ENCODE measurements at places on chromosomes 11 and 22.

- H3K27me3 ChIP-seq, result peaks cover 5% of the 10 kb centered on the region
- H3K27ac ChIP-seq, result no peak overlapping the region
- H3K4me1 ChIP-seq, result peaks cover 5% of the 10 kb centered on the region
Measured at GRCh38 chr11:47905358-47906059, 57.4 kb upstream of the NUP160 start.

DNA sequence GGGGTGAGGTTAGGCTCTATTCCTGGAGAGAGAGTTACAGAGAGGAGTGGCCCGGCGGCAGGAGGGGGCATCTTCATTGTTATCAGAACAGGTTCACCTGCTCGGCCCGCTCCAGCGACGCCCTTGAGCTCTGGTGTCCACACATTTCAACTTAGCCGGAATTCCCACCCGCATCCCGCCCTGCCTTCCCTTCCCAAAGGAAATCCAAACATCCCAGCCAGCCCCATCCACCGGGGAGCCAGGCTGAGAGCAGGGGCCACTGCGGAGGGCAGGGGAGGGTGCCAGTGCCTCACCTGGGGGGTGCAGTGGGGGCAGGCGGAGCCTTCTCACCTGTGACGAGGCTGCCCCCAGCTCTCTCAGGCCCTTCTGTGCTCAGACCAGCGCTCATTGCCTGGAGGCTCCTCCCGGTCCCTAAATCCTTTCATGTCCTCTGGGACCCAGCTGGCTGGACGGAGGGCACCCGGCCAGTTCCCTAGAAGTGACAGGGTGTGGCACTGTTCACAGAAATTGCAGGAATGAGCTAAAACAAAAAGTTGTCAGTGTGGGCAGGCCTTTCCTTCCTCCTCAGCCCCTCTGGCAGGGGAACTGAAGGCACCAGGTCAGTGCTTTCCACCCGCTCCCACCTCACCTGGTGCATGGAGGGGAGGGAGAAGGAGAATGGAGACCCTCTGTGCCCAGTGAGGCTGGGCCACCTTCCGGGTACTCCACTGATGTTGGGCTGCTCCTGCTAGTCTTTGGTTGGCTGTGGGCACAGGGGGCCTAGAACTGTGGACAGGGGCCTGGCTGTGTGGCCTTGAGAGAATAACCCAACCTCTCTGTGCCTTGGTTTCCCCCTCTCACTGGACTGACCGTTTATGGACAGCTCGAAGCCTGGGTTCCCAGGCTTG lies 2.2 kb upstream of the MRGPRG start:
- H3K4me3 ChIP-seq, result no peak overlapping the region
- H3K36me3 ChIP-seq, result no peaks in the 10 kb centered on the region
- no peak overlapping the region for H3K27ac ChIP-seq

GRCh38 chr11:117953024-117953671 lies 23.9 kb upstream of the TMPRSS13 start:
- H3K27ac ChIP-seq, result peak overlapping the region; percentile 70
- no peak for DNase-seq
- H3K36me3 ChIP-seq, result peaks cover 13% of the 10 kb centered on the region
- H3K27me3 ChIP-seq, result no peaks in the 10 kb centered on the region
- peaks cover 63% of the 10 kb centered on the region for H3K4me1 ChIP-seq

- H3K4me1 ChIP-seq, result no peaks in the 10 kb centered on the region
- no peaks in the 10 kb centered on the region for H3K36me3 ChIP-seq
- H3K4me3 ChIP-seq, result no peak overlapping the region
- H3K27me3 ChIP-seq, result no peaks in the 10 kb centered on the region
- DNase-seq, result no peak
Measured at GRCh38 chr11:22130462-22131053, 62.3 kb upstream of the ANO5 start.

- peaks cover 3% of the 10 kb centered on the region for H3K27me3 ChIP-seq
- H3K4me3 ChIP-seq, result no peak overlapping the region
- no peaks in the 10 kb centered on the region for H3K4me1 ChIP-seq
- H3K36me3 ChIP-seq, result no peaks in the 10 kb centered on the region
- DNase-seq, result no peak
Measured at GRCh38 chr11:105489446-105489845, 120.4 kb upstream of the GRIA4 start.

- no peaks in the 10 kb centered on the region for H3K36me3 ChIP-seq
- peaks cover 10% of the 10 kb centered on the region for H3K27me3 ChIP-seq
- no peak overlapping the region for H3K27ac ChIP-seq
- DNase-seq, result no peak
- H3K4me1 ChIP-seq, result no peaks in the 10 kb centered on the region
Measured at GRCh38 chr11:126543691-126544090, 188.2 kb downstream of the ST3GAL4 start.

GRCh38 chr22:27780161-27780575 lies 21.4 kb downstream of the MN1 start:
- no peaks in the 10 kb centered on the region for H3K36me3 ChIP-seq
- no peak overlapping the region for H3K4me3 ChIP-seq
- no peak for DNase-seq
- no peak overlapping the region for H3K27ac ChIP-seq

DNA sequence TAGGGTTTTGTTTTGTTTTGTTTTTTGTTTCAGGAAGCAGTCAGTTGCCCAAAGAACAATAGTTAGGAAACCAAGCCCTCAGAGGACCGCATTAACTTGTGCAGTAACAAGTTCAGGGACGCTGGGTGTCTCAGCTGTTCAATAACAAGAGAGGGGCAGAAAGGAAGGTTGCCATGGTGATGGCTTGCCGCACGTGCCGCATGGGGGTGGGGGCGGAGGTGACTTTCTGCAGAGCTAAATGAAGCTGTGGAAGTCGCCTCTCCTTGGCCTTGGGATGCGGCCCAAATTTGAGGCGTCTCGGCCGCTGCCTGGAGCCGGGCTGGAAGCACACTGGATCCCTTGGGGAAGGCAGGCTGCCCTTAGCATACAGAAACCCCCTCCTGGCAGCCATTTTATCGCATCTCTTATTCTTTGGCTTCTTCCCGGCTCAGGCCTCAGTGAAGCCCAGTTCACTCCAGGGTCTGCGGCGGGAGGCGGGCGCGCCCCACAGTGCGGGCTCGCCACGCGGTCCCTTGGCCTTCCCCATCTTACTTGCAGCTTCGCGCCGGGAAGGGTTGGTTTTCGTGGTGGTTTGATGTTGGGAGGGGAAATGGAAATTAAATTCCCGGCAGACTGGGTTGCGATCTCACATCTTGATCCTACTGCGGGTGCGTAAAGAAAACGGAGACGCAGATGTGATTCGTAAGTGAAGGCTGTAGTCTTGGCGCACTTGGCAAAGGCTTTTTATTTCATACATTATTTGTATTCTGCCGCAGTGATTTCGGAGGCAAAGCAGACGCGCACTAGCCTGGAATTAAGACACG lies 94.3 kb downstream of the SLC17A6 start:
- peaks cover 19% of the 10 kb centered on the region for H3K27me3 ChIP-seq
- H3K27ac ChIP-seq, result no peak overlapping the region
- no peak for DNase-seq
- no peaks in the 10 kb centered on the region for H3K36me3 ChIP-seq
- H3K4me1 ChIP-seq, result no peaks in the 10 kb centered on the region

GRCh38 chr11:65204646-65205601 lies 23.2 kb downstream of the CAPN1 start:
- H3K4me1 ChIP-seq, result no peaks in the 10 kb centered on the region
- no peak overlapping the region for H3K4me3 ChIP-seq
- no peaks in the 10 kb centered on the region for H3K27me3 ChIP-seq
- H3K27ac ChIP-seq, result no peak overlapping the region
- DNase-seq, result no peak

GRCh38 chr11:129960216-129961214 lies 42.1 kb downstream of the PRDM10 start:
- H3K4me1 ChIP-seq, result peaks cover 10% of the 10 kb centered on the region
- H3K36me3 ChIP-seq, result peaks cover 22% of the 10 kb centered on the region
- peak overlapping the region; percentile 64 for H3K27ac ChIP-seq
- no peak overlapping the region for H3K4me3 ChIP-seq
- no peaks in the 10 kb centered on the region for H3K27me3 ChIP-seq

GRCh38 chr11:125261588-125261987 lies 97.0 kb downstream of the PKNOX2 start:
- H3K27me3 ChIP-seq, result peaks cover 22% of the 10 kb centered on the region
- H3K36me3 ChIP-seq, result no peaks in the 10 kb centered on the region
- H3K4me3 ChIP-seq, result no peak overlapping the region
- H3K27ac ChIP-seq, result no peak overlapping the region
- no peaks in the 10 kb centered on the region for H3K4me1 ChIP-seq

DNA sequence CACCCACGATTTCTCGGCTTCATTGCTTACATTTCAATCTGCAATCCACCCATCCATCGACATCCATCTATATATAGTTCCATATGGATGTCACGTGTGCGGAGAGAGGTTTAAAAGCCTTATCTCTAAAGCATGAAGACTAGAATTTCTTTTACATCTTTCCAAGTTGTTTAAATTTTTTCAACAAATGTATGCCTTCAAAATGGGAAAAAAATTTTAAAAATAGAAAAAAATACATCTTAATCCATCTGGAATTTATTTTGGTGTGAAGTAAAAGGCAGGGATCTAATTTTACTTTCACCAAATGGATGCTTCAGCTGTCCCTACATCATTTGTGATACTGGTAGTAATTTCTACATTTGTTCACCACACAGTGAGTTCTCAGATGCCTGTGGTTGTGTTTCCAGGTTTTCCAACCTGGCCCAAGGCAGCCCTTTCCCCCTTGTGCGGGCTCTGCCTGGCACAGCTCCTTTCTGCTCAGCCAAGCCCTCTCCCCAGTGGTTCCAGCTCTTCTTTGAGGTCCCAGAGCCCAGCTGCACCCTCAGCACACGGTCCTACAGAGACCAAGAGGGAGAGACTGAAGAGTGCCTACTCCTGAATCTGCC lies 37.6 kb upstream of the KLHL35 start:
- H3K27me3 ChIP-seq, result no peaks in the 10 kb centered on the region
- no peaks in the 10 kb centered on the region for H3K36me3 ChIP-seq
- DNase-seq, result no peak
- H3K27ac ChIP-seq, result no peak overlapping the region
- H3K4me1 ChIP-seq, result peaks cover 11% of the 10 kb centered on the region
- no peak overlapping the region for H3K4me3 ChIP-seq

DNA sequence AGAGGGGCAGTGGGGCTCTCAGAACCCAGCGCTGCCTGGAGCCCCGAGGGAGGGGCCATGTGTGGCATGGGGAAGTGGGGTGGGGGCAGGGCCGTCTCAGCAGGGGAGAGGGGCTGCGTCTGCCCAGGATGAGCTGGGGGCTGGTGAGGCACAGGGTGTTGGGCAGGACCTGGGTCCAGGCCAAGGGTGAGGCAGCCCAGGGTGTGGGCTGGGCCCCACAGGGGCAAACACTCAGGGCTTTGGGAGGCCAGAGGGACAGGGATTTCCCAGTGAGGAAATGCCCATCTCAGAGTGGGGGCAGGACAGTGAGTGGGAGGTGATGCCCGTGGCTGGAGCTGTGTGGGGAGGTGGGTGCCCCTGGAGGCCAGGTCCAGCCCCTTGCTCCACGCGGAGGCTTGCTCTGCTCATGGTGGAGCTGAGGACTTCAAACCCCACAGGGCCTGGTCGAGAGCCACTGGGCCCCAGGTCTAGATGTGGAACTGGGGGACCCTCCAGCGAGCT lies 5.4 kb downstream of the PLXNB2 start:
- DNase-seq, result no peak
- no peaks in the 10 kb centered on the region for H3K36me3 ChIP-seq
- no peak overlapping the region for H3K27ac ChIP-seq

DNA sequence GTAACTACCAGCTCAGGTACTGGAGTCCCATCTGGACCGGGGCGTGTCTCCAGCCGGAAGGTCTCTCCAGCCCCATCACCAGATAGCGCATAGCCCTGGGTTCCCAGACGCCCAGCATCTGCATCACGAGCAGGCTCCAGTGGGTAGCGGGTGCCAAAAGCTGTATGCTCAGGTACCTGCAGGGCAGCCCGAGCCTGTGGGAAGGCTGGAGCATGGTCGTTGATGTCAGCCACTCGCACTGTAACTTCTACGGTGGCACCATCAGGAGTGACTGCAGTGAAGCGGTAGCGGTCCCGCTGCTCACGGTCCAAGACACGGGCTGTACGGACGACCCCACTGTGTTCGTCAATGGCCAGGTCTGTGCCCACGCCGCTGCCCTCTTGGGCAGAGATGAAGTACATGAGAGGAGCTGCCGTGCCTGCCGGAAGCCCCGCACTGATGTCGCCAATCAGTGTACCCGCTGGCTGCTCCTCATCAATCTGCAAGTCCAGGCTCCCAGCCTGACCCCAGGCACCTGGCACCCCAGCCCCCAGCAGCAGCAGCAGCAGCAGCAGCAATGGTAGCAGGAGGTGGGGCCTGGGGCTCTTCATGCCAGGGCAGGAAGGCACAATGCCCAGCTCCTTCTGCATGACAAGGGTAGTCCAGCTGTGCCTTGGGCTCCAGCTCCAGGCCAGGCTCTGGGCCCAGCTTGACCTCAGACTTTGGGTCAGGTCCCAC lies 14.5 kb downstream of the DCHS1 start:
- H3K36me3 ChIP-seq, result no peaks in the 10 kb centered on the region
- peaks cover 6% of the 10 kb centered on the region for H3K4me1 ChIP-seq
- H3K27ac ChIP-seq, result no peak overlapping the region
- no peak for DNase-seq

DNA sequence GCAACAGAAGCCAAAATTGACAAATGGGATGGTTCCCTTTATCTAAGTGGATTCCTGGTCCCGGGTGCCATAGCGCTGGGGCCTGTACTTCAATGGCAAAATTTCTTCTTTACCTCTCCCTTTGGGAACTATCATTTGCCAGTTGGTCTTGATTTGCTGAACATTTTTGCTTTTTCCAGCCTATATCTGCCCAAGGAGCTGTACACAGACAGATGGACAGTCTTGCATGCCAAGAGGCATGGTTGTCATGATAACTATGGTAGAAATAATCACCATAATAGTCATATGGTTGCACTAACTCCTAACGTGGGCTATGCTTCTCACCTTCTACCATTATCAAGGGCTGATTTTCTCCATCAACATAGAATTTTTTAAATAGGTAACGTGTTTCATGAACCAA lies 1030.9 kb downstream of the OPCML start:
- no peak overlapping the region for H3K4me3 ChIP-seq
- no peak overlapping the region for H3K27ac ChIP-seq
- no peaks in the 10 kb centered on the region for H3K36me3 ChIP-seq
- H3K27me3 ChIP-seq, result no peaks in the 10 kb centered on the region
- DNase-seq, result no peak

DNA sequence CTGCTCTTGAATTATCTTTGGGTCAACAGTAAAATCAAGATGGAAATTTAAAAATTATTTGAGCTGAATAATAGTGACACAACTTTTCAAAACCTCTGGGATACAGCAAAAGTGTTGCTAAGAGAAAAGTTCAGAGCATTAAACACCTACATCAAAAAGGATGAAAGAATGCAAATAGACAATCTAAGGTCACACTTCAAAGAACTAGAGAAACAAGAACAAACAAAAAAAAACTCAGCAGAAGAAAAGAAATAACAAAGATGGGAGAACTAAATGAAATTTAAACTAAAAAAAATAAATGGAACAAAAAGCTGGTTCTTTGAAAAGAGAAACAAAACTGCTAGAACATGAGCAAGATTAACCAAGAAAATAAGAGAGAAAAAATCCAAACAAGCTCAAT lies 15.0 kb upstream of the TMEM45B start:
- H3K36me3 ChIP-seq, result peaks cover 4% of the 10 kb centered on the region
- peaks cover 19% of the 10 kb centered on the region for H3K4me1 ChIP-seq
- H3K27me3 ChIP-seq, result peaks cover 6% of the 10 kb centered on the region
- H3K27ac ChIP-seq, result no peak overlapping the region
- DNase-seq, result no peak
